ENCODE measurements at places on chromosomes 16 and 17.

- DNase-seq: no peak
Observed at GRCh38 chr16:4184038-4184702, 57.7 kb downstream of the SRL start.

DNA sequence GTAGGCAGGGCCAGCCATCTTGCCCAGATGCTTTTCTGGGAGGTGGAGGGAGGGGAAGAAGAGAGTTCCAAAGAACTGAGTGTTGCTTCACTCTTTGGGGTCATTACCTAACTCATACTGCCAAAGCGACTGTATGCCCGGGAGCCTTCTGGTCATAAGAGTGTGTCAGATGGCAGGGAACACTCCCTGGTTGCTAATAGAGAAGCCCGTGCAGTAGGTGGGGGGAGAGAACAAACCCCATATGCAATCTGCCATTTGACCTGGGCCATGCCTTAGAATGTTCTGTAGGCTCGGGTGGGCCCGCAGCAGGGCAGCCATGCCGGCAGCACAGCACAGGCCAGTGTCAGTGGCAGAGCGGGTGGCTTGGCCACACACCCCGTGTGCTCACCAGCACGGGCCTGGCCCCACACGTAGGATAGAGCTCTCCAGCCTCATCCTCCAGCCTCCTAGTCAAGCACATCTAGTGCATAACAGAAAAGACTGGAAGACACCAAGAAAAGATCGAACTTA, 120.5 kb downstream of the SOCS1 start:
- DNase-seq: no peak

GRCh38 chr17:79619636-79620206, 8.9 kb upstream of the RBFOX3 start:
- DNase-seq: no peak

- no peak for DNase-seq
Observed at GRCh38 chr16:85394456-85395206, 218.5 kb upstream of the GSE1 start.

GRCh38 chr17:79202480-79202879, 127.9 kb downstream of the ENGASE start:
- DNase-seq: no peak

- no peak for DNase-seq
Observed at GRCh38 chr17:6064868-6065267, 5.3 kb upstream of the WSCD1 start.

DNA sequence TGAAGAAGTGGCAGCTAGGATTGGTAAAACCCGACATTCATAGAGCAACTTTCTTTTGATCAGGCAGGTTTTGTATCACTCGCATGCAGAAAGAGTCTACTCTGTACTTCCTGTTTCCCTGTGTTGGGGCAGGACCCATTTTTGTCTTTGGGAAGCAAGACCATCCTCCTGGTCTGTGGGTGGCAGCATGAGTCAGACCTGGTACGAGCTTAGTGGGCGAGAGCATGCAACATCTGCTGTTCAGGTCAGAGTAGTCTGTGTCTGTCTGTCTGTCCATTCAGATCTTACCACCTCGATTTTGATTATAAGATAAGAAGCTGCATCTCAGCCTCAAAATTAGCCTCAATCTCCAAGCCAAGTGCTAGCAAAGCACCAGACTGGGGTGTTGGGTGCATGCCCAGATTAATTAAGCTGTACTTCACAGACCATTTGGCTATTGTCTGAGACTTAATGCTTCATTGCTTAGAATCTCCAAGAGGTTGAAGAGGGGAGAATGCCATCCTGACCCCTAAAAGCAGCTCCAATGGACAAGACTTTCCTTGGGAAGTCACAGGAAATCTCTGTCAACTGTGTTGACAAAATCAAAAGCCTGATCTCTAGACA, 110.9 kb downstream of the XYLT1 start:
- DNase-seq: no peak

- DNase-seq: no peak
Observed at GRCh38 chr17:39400547-39401411, 647 bp downstream of the FBXL20 start.

DNA sequence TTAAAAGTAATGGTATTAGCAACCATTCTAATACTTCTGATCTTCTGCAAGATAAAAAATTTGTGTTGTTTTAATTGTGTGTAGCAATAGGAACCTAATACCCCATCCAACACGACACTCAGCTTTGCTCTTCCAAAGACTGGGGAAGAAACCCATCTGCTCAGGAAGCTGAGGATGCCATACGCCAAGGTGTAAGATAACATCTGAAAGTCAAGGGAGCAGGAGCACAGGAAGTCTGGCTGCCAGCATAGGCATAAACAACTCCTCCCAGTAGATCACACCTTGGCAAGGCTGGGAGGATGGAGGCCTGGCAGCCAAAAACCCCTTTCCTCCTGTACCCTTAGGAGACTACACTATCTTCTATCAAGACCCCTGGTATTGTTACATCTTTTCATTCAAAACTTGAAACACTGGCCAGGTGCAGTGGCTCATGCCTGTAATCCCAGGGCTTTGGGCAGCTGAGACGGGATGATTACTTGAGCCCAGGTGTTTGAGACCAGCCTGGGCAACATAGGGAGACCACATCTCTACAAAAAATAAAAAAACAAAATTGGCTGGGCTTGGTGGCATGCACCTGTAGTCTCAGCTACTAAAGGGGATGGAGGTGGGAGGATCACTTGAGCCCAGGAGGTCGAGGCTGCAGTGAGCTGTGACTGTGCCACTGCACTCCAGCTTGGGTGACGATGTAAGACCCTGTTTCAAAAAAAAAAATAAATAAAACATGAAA, 5.7 kb upstream of the SPHK1 start:
- DNase-seq: no peak

All from stimulated activated CD8-positive, alpha-beta memory T cell treated with anti-CD3 and anti-CD28 coated beads, Interleukin-12 subunit alpha, Interleukin-12 subunit beta, amount 100 ng/mL, for 1 hour (primary cell).